ENCODE measurements at places on chromosomes 3 and 15. TPM values are rescaled to one million over a fixed set of nuclear protein-coding genes. Genes with fewer than 3 reads are reported as not detected.
A peak's percentile ranks its signal among the peaks of the same experiment; 100 is the strongest.

DNA sequence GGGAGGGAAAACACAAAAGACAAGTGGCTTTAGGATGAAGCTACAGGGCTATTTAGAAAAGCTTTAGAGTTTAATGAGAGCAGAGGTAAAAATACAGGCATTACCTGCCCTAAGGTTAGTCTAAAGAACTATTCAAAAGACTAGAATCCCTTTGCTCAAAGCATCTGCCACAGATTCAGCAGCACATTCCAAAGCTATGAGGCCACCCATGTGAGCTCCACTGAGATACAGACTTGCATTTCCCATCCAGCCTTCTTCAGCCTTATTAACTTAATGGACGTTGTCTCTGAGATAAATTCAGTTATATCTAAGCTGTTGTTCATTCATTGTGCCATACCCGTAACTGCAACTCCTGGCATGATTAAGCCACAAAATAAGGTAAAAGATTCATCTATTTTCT, 25.4 kb downstream of the CXCR6 start:
- no peak for DNase-seq
- H3K4me1 ChIP-seq = peaks cover 9% of the 10 kb centered on the region
- no peak overlapping the region for H3K4me3 ChIP-seq
- H3K27me3 ChIP-seq = no peaks in the 10 kb centered on the region
- peaks cover 75% of the 10 kb centered on the region for H3K36me3 ChIP-seq

DNA sequence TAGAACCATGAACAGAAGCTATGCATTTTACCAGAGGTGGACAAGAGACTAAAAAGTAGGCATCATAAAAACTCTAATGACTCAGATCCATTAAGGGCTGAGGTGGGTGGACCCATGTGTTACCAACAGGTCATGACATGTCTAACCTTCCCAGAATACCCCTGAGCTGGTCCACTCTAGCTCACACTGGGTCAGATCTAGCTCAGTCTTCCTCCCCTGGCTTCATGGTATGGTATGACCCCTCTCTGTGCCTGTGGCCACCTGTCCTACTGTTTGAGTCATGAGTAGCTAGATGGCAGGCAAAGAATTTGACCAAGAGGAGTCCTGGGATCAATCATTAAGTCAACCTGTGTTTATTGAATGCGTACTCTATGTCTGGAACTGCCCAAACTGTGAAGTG, 340.4 kb downstream of the EPHB1 start:
- DNase-seq = no peak
- H3K4me1 ChIP-seq = no peaks in the 10 kb centered on the region
- no peak overlapping the region for H3K27ac ChIP-seq
- no peak overlapping the region for H3K4me3 ChIP-seq

GRCh38 chr3:195609229-195609628, 25.5 kb upstream of the APOD start:
- no peaks in the 10 kb centered on the region for H3K36me3 ChIP-seq
- no peak overlapping the region for H3K4me3 ChIP-seq
- H3K4me1 ChIP-seq = peaks cover 6% of the 10 kb centered on the region
- DNase-seq = peak; percentile 77

PP2D1 gene
- not detected for total RNA-seq

DNA sequence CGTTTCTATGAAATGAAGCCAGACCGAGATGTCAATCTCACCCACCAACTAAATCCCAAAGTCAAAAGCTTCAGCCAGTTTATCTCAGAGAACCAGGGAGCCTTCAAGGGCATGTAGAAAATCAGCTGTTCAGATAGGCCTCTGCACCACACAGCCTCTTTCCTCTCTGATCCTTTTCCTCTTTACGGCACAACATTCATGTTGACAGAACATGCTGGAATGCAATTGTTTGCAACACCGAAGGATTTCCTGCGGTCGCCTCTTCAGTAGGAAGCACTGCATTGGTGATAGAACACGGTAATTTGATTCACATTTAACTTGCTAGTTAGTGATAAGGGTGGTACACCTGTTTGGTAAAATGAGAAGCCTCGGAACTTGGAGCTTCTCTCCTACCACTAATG, 41.9 kb upstream of the TRA2B start:
- no peaks in the 10 kb centered on the region for H3K27me3 ChIP-seq
- H3K27ac ChIP-seq = no peak overlapping the region
- H3K4me3 ChIP-seq = no peak overlapping the region
- H3K4me1 ChIP-seq = no peaks in the 10 kb centered on the region

- DNase-seq = no peak
- H3K36me3 ChIP-seq = no peaks in the 10 kb centered on the region
- no peak overlapping the region for H3K4me3 ChIP-seq
These were observed 124.3 kb upstream of the IGF1R start for GRCh38 chr15:98523912-98524662.

DNA sequence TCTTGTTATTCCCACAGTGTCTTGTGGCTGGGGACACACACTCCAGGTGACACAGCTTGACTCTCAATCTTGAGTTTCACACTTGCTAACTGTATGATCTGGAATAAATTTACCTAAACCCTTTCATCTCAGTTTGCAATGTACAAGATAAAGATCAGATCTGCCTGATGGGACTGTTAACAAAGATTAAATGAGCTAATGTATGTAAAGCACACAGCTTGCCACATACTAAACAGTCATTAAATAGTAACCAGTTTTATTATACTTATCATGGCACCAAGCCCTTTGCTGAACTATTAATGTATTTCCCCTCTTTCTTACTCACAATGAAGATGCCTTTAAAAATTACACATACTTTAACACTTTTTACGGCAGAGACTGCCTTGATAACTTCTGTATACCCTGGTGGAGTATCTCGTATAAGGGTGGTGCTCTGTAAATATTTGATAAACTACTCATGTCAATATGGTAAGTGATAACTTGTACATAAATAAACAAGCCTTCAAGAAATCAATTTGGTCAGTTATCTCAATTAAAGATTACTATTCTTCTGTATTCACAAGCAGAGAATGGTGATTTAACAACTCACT, 184.5 kb downstream of the STAG1 start:
- no peaks in the 10 kb centered on the region for H3K27me3 ChIP-seq
- no peak for DNase-seq
- H3K4me3 ChIP-seq = no peak overlapping the region

GRCh38 chr3:125107861-125108567, 52.2 kb upstream of the HEG1 start:
- H3K27me3 ChIP-seq = no peaks in the 10 kb centered on the region
- no peaks in the 10 kb centered on the region for H3K4me1 ChIP-seq
- no peaks in the 10 kb centered on the region for H3K36me3 ChIP-seq
- DNase-seq = no peak
- H3K4me3 ChIP-seq = no peak overlapping the region
- no peak overlapping the region for H3K27ac ChIP-seq

GRCh38 chr3:10195366-10196089, 30.8 kb downstream of the IRAK2 start:
- peaks cover 88% of the 10 kb centered on the region for H3K4me1 ChIP-seq
- H3K27ac ChIP-seq = peak overlapping the region; percentile 75
- no peaks in the 10 kb centered on the region for H3K36me3 ChIP-seq

ARRDC4 gene
- total RNA-seq = 0.87 TPM

- DNase-seq = no peak
- no peak overlapping the region for H3K4me3 ChIP-seq
- H3K27me3 ChIP-seq = no peaks in the 10 kb centered on the region
- no peaks in the 10 kb centered on the region for H3K36me3 ChIP-seq
- no peak overlapping the region for H3K27ac ChIP-seq
These were observed 175.5 kb downstream of the NECTIN3 start for GRCh38 chr3:111246967-111247760.

- H3K4me1 ChIP-seq = no peaks in the 10 kb centered on the region
- H3K36me3 ChIP-seq = no peaks in the 10 kb centered on the region
- no peaks in the 10 kb centered on the region for H3K27me3 ChIP-seq
- H3K27ac ChIP-seq = no peak overlapping the region
- no peak overlapping the region for H3K4me3 ChIP-seq
- DNase-seq = no peak
These were observed 50.8 kb upstream of the XRN1 start for GRCh38 chr3:142498397-142499180.

C2CD4A gene
- total RNA-seq = not detected

VWA5B2 gene
- total RNA-seq = not detected

DNA sequence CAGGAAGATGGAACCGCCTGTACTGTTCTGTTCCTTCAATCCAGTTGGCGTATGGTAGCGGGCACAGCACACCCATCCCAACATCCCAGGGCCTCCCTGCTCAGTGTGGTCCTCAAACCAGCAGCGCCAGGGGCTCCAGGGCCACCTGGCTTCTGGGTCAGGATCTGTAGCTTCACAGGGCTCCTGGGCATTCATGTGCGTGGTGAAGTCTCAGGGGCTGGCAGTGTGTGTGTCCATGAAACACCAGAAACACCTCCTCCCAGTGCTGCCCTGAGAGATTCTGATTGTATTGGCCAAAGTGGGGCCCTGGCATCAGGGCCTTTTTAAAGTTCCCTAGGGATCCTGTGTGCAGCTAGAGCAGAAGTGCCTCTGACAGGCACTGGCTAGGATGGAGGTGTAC, 42.1 kb downstream of the ABTB1 start:
- no peak for DNase-seq
- H3K4me3 ChIP-seq = no peak overlapping the region
- H3K27ac ChIP-seq = no peak overlapping the region
- no peaks in the 10 kb centered on the region for H3K27me3 ChIP-seq
- H3K4me1 ChIP-seq = no peaks in the 10 kb centered on the region
- H3K36me3 ChIP-seq = no peaks in the 10 kb centered on the region

- H3K36me3 ChIP-seq = no peaks in the 10 kb centered on the region
- no peak for DNase-seq
- no peaks in the 10 kb centered on the region for H3K27me3 ChIP-seq
- H3K27ac ChIP-seq = no peak overlapping the region
These were observed 496.3 kb downstream of the NLGN1 start for GRCh38 chr3:173893835-173894234.

- H3K27ac ChIP-seq = no peak overlapping the region
- H3K36me3 ChIP-seq = no peaks in the 10 kb centered on the region
- H3K4me3 ChIP-seq = no peak overlapping the region
- no peak for DNase-seq
- no peaks in the 10 kb centered on the region for H3K27me3 ChIP-seq
These were observed 30.5 kb upstream of the PRSS50 start for GRCh38 chr3:46748170-46748569.
